NCI-H187 (cell line): ENCODE measurements at places on chromosomes 16 and 17.

DNA sequence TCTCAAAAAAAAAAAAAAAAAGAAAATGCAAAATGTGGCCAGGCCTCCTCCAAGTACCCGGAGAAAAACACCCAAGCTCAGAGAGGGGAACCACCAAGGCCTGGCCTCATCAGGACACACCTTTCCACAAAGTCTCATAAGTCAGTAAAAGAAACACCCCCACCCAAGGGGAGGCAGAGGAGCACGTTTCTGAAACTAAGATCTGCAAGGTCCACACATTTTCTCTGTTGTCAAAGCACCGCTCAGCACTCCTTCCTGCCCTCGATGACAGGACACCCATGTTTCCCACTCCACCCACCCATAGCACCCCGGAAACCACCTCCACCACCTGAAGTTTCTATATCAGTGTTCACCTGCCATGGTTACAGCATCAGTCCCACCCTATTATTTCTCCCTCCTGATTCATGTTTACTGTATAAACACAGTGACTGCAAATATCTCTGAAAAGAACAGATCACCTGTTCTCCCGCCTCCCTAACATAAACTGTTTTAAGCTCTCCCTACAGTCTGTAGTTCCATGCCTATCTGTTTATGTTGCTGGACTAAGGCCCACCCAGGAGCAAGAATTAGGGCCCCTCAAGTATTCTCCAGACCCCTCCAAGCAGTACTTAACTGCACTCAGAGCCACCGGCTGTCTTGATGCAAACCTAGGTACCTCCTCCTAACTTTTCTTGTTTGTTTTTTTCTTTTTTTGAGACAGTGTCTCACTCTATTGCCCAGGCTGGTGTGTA is 2.0 kb downstream of the CORO7 start:
- no peak for DNase-seq

- DNase-seq, result no peak
Observed at GRCh38 chr16:84090211-84090610, 26.5 kb downstream of the MBTPS1 start.

- no peak for DNase-seq
Observed at GRCh38 chr16:27267037-27267677, 1.4 kb downstream of the NSMCE1 start.

DNA sequence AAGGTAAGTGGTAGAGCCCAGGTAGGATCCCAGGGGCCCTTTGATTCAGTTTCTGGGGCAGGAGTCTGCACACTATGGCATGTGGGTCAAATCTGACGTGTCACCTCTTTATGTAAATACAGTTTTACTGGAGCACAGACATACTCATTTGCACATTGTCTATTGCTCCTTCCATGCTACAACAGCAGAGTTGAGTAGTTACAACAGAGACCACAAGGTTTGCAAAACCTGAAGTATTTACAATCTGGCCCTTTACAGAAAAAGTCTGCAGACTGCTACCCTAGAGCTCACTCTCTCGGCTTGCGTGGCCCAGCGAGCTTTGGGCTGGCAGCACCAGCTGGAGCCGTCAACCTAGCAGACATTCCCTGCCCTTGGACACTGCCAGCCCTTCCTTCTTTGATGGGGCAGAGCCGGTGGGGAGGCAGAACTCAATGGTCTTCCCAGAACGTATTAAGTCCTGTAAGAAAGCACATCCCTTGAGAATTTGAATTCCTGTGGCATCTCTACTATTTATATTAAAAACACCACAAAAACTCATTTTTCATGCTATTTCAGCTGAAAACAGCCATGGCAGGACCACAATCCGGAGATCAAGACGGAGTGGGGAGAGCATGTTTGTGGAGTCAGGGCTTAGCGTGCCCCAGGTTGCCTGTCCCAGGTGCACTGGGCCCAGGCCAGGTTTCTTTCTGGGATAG is 133.1 kb upstream of the NUDT7 start:
- DNase-seq, result no peak

DNA sequence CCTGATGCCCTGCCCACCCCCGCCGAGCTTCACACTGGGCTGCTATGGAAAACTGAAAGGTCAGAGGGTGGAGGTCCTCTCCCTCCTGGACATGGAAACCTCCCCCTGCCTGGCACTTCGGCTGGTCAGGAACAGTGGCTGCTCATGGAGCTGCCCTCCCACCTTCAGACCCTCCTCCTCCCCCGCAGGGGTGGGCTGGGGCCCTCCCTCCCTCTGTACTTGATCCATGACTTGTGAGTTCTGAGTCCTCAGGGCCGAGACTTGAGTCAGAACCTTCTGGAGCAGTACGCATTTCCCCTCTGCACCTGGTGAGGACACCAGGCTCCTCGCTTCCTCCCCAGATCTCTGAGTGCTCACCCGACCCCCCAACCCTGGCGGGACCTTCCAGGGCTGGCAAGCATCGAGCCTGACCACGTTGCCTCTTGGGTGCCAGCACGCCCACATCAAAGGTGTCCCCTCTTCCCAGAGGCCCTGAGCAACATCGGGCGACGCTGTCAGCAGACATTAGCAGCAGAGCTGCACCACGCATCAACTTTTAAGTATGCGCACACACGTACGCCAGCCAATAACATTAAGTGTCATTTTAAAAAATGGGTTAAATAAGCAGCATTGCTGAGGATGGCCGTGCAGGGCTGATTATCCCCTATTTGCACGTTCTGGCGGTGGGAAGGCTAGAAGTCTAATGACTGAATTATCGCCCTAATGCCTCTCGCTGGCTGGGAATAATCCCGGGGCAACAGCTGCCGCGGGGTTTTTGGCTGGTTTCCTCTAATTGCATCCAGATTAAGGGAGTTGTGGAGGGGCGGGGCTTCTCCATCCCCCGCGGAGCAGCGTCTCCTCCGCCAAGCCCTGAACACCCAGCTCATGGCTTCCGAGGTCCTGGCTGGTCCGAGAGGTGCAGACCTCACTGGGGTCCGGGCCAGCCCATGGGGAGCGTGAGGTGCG is 98.0 kb downstream of the TBC1D16 start:
- no peak for DNase-seq

GRCh38 chr17:80855196-80855947 is 136.3 kb upstream of the CHMP6 start:
- no peak for DNase-seq

DNA sequence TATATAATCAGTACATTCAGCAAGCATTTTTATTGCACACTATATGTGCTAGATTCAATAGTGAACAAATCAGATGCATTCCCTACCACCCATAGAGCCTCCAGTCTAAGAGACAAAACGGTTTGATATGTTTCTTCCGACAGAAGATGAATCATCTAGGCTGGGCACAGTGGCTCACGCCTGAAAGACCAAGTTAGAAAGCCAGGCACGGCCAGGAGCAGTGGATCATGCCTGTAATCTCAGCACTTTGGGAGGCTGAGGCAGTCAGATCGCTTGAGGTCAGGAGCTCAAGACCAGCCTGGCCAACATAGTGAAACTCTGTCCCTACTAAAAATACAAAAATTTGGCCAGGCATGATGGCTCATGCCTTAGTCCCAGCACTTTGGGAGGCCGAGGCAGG is 18.3 kb upstream of the COPRS start:
- no peak for DNase-seq

GRCh38 chr16:23670137-23670776 is 8.4 kb upstream of the PLK1 start:
- no peak for DNase-seq

- DNase-seq, result peak; percentile 0
Observed at GRCh38 chr16:80852261-80852872, 48.0 kb upstream of the CDYL2 start.
